T-helper 22 cell (primary cell): ENCODE measurements at places on chromosomes 6 and 20.

- no peak for DNase-seq
Observed at GRCh38 chr6:148573922-148574321, 172.9 kb upstream of the UST start.

GRCh38 chr6:37519461-37519860 lies 19.8 kb upstream of the CCDC167 start:
- no peak for DNase-seq

DNA sequence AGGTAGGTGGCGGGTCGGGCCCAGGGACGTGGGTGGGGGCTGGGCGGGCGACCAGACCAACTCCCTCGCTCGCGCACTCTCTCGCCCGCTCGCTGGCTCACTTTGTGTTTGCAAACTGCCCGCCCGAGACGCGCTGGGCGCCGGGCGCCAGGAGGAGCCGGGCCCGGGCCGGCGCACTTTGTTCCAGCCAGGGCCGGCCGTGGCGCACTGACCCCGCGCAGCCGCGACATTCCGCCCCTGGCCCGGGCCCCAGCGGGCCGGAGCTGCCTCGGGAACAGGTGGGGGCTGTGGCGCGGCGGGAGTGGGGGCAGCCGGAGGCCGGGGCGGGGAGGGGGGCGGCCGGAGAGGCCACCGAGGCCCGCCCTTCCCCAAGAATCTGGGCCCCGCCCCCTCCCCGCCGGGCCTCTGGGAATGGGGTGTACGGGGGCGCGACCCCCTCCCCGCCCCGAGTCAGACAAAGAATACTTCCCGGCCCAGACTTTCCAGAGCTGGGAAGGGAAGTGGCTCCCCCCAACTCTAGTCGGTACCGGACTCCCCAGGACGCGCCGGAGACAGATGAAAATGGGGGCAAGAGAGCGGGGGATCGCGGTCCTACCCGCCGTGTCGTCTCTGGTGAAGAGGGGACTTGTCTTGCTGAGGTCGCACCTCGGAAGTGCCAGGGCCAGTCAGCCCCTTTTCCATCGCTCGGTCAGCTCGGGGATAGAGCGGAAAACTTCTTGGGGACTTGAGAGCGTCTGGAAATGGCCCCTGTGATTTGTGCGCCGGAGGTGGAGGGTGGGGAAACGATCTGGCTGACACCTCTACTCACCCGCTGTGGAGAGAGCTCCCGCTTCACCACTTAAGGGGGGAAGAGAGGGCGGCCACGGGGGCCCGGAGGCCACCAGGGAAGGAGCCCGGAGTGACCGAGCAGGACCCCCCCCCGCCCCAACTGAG lies 951 bp downstream of the FOXP4 start:
- DNase-seq: no peak

DNA sequence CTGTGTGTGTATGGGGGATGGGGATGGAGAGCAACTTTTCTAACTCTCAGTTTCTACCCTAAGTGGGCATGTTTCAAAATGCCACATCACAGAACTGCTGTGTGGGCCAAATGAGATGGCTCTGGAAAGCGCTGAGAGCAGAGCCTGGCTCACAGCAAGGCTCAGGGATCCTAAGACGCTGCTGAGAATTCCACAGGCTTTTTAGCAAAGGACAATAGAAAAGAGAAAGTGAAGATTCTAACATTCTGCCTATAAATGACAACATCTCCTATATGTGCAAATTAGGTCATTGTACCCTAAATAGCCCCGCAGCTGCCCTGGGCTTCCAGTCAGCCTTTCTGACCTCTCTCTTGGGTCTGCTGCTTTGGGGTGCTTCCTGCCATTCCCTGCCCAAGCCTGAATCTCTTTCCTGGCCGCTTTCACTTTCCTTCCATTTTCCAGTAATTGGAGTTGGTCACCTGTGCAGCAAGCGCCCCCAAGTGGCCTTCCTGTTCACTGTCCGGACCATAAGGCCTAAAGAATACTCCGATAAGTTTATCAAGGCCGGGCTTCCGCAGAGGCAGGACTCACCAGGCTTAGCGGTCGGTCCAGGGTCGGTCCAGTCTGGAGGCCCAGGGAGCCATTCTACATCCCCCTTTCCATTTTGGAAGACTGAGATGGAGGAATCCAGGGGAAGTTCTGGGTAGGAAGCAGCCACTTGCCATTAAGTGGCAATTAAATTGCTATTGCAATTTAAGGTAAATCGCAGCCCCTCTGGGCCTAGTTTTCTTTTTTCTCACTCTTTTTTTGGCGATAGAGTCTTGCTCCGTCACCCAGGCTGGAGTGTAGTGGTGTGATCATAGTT lies 6.7 kb upstream of the DDR1 start:
- DNase-seq: peak; percentile 34

GRCh38 chr20:9220874-9221547 lies 152.1 kb downstream of the PLCB4 start:
- no peak for DNase-seq

DNA sequence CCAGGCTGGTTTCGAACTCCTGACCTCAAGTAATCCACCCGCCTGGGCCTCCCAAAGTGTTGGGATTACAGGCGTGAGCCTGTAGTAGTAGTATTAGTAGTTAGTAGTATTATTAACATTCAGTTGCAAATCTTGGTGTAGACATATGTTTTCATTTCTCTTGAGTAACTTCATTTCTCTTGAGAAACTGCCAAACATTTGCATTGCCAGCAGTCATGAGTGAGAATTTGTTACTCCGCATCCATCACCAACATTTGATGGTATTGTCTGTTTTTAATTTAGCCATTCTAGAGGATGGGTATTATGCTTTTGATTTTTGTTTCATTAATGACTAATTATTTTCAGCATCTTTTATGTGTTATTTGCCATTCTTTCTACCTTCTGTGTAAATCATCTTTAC lies 1.5 kb upstream of the ERVFRD-1 start:
- DNase-seq: no peak

DNA sequence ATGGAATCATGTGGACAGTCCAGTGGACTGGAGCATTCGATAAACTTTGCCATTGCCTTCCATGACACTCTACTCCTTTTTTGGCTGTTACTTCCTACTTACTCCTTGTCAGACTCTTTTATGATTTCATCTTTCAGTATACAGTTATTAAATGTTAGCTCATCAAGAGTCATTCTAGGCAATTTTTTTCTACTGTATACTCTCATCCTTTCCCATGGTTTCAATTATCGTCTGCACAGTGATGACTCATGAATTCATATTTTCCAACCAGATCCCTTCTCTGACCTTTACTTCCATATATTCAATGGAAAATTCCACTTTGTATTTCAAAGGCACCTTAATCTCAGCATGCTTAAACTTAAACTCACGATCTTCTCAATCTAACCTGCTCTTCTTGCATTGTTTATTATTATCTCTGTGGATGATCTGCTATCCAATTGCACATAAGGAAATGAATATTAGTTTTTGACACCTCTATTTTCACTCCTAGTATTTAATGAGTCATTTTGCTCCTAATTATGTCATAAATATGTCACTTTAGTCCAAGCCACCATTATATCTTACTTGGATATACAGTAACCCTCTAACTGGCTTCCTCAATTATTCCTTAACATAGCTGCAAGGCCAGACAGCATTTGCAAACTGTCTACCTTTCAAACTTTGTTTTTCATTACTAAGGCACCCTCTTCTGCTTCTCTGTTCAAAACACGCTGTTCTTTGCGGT lies 427.5 kb downstream of the PHF3 start:
- DNase-seq: no peak

DNA sequence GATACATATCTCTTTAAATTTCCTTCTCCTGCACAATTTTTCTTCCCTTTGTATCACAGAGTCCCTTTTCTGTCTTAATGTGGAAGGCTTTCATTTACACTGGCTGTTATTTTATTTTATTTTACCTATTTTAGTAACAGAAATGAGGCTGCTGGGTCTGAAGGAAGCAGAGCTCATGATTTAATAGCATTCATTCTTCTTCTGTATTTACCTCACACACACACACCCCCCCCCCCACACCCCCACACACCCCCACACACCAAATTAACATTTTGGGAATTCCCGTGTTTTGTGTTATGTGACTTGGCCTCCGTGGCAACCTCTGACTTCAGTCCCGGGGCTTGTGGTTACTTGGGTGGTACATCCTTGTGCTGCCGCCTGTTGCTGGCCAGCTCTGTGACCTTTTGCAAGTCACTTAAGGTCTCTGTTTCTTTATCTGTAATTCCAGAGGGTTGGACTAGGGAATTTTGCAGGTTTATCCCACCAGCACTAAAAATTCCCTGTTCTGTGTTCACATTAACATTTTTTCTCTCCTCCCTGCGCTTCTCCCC lies 108.8 kb downstream of the TIAM2 start:
- DNase-seq: no peak

DNA sequence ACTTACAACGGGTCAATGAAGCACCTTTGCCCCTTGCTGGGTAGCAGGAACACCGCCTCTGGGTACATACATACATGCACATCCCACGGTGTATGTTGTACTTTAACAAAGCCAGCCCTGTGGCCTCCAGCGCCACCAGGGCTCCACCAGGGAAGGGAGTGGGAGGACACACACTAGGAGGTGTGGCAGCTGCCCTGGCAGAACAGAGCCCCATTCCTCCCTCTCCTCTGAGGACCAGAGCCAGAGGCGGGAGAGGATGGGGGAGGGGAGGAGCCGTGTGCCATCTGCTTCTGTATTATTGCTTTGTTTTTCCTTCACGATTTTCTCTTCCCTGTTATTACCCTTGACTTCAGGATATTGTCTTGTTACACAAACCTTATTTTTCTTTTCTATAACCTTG lies 105.8 kb upstream of the TRAF3IP2 start:
- DNase-seq: no peak

- no peak for DNase-seq
Observed at GRCh38 chr20:15842872-15843271, 730.4 kb downstream of the KIF16B start.

DNA sequence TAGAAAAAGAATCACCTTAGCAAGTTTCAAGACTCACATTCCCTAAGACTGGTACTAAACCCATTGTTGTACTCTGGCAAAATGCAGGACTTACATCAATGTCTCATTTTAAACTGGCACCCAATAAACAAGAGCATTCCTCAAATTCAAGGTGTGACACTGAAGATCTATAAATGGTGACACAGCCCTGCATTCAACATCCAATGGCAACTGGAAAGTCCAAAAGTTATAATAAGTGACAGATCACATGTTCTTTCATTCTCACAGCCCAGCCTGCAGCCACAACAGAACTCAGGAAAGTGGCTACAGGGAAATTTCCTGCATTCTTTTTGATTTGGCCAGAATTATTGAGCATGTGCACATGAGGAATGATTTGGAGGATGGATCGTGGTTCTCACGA lies 57.5 kb downstream of the MBOAT1 start:
- no peak for DNase-seq

- no peak for DNase-seq
Observed at GRCh38 chr20:1371830-1372539, 20.9 kb downstream of the FKBP1A start.

GRCh38 chr6:32589596-32590449 lies at the start of gene HLA-DRB1:
Gene HLA-DRB1, minus strand, starts transcription at chr6:32589848. Its CDS starts 106 bp downstream, at chr6:32589742.
- DNase-seq: no peak

GRCh38 chr6:143721642-143722041 lies 43.9 kb downstream of the PHACTR2 start:
- no peak for DNase-seq

DNA sequence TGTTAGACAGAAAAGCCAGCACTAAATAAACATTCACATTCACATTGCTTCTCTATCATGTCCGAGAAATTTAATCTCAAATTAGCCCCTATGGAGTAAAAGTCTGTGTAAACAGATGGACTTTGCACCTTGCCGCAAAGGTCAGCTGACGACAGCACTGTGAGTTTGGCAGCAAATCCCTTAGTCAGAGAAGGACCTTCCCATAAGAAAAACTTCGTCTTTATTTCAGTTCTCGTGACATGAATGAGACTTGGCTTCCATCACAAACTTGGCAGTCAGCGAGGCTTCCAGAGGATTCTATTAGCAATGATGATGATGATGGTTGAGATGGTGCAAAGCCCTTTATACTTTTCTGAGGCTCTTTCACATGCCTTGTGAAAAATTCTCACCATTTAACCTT lies 133.7 kb upstream of the IFNGR1 start:
- DNase-seq: no peak

GRCh38 chr20:17883592-17884306 lies 84.8 kb downstream of the SNX5 start:
- DNase-seq: no peak

DNA sequence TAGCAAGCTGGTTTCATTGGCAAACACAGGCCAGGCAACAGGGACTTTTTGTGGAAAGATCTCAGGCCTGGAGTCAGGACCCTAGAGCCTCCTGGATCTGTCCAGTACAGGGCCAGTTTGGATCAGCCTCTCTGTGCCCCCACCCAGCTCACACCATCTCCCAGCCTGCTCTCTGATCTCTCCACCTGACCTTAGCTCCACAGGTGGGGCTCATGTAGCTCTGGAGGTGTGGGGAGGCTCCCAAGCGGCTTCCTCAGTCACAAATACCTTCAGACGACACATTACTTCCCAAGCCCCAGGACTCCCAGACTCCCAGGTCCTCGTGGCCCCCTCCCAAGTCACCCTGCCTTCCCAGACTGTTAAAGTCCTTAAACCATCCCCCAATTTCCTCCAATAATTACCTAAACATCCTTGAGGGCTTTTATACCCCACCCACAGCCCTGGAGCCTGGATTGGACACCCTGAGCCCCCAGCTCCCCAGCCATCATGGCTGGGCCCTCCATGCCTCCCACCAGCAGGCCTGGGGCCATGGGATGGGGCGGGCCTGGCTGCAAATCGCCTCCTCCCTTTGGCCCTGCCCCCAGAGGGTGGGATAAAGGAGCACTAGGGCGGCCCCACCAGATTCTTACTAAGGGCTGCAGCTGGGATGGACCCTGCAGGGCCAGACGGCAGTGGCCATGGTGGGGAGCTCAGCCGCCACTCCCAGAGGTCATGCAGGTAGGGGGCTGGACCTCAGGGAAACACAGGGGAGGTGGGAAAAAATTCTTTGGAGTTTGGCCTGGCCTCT lies 15.9 kb upstream of the FANCE start:
- no peak for DNase-seq

DNA sequence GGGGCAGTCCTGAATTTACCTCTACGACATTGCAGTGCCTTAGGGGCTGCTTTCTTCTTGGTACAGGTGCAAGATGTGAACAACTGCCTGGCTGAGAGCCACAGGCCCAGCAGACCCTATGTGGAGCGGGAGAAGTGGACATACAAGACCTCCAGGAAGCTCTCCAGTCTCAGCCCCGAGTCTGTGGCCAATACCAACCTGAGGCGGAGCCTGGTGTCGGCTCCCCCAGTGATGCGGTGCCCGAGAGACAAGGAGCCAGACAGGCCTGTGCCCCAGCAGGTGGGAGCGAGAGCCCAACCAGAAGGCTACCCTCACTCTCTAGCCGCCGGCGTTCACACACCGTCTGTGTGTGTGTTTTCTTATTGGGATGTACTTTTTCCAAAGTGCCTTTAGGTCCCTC lies 59.6 kb downstream of the EFCAB8 start:
- DNase-seq: no peak

DNA sequence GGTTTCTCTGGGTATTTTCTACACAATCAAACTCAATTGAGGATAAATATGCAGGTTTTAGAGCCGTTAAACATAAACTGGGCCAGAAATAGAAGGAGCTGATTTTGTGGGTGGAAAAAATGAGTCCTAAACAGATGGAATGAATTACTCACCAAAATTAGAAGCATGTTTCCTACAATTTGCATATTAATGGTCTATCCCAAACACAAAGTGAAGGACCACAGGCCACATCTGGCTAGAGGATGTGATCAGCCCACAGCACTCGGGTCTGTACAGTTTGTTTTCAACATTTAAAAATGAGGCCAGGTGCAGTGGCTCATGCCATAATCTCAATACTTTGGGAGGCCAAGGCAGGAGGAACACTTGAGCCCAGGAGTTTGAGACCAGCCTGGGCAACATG lies 296.3 kb downstream of the PREX1 start:
- no peak for DNase-seq
